Activated T-helper 9 cell treated with anti-CD3 and anti-CD28 coated beads, Interleukin-2, amount 50 U/mL, for 16 hours (primary cell): ENCODE measurements at places on chromosomes 1 and 21.

DNA sequence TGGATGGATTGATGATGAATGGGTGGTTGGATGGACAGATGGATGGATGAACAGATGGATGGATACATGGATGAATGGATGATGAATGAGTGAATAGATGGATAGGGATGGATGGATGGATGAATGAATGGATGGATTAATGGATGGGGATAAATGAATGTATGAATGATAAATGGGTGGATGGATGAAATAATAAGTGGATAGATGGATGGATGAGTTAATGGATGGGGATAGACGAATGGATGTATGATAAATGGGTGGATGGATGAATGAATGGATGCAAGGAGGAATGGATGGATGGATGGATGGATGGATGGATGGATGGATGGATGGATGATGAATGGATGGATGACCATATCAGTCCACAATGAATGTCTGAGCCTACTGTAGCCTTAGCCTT is 381.9 kb downstream of the SETD4 start:
- DNase-seq = no peak

GRCh38 chr1:180177931-180178330 is 23.3 kb downstream of the QSOX1 start:
- no peak for DNase-seq

GRCh38 chr1:36351227-36351977 is 28.0 kb upstream of the EVA1B start:
- DNase-seq = no peak

DNA sequence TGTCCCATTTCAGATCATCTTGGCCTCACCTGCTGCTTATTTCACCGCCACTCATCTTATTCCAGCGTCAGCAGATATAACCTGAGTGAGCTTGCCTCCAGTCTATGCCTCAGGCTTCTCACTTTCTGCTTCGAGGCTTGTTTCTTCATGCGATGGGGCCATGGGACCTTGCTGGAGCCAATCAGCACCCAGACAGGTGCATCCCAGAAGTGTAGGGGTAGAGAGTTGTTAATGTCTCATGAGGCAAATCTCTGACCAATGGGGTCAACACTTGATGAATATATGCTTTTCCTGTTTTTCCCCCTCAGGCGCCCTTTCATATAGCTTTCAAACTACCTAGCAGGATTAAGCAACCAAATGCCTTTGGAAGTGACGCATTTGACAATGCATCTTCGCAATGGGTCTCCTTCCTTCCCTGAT is 935 bp upstream of the YIPF1 start:
- no peak for DNase-seq

- DNase-seq = no peak
Observed at GRCh38 chr1:25109531-25109951, 122.8 kb downstream of the SYF2 start.

DNA sequence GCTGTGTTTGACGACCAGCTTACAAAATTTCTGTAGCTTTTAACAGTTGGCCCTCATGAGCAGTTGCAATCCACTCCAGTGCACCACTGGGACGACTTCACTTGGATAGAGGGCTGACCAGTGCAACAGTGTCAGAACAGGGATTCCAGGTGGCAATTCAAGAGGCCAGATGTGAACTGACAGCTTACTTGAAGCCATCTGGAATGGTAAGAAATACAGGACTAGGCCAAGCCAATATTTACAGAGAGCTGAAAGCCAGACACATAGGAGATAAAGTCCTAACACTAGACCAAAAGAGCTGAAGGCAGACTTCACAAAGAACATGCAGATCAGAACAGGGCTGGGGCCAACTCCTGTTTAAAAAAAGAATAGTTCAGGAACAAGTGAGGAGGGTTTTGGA is 93.5 kb upstream of the NFIA start:
- DNase-seq = no peak

DNA sequence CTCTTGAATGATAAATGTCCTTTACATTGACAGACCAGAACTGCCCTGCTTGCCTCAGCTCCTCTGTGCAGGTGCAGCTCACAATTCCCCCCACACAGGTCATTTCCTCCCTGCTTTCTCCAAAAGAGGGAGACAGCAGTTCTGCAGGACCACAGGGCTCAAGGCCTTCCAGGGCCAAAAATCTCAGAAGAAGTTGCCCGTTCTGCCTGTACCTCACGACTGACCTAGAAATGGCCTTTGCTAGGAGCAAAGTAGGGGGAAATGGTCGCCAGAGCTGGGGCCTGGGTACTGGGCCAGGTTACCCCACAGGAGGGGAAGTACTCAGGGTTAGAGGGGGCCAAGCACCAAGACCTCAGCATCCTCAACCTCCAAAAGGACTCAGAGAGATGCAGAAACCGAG is 11.1 kb downstream of the RNU1-2 start:
- no peak for DNase-seq

GRCh38 chr1:19038096-19038495 is 81.6 kb upstream of the IFFO2 start:
- no peak for DNase-seq

DNA sequence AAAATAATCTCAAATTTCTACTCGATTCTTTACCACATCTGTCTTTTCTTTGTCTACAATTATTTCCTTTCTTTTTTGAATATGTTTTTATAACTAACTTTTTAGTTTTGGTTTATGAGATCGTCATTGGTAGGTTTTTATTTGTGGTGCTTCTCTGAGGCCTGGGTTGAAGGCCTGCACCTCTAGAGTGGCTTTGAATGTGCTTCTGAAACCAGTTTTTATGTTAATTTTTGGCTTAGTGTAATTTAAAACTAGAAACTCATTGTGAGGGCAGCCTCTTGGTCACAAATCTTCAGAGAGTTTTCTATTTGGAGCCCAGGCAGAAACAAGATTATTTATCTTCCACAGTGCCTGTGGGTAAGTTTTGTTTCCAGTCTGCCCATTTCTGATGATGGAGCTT is 187.0 kb downstream of the GPATCH2 start:
- no peak for DNase-seq

GRCh38 chr21:41112740-41113692 is 54.9 kb upstream of the BACE2 start:
- DNase-seq = no peak

GRCh38 chr1:92973203-92973897 is 12.1 kb upstream of the DIPK1A start:
- no peak for DNase-seq

GRCh38 chr1:156594190-156594589 is 2.6 kb downstream of the NAXE start:
- no peak for DNase-seq

- no peak for DNase-seq
Observed at GRCh38 chr1:53370369-53370961, 42.6 kb upstream of the LRP8 start.

DNA sequence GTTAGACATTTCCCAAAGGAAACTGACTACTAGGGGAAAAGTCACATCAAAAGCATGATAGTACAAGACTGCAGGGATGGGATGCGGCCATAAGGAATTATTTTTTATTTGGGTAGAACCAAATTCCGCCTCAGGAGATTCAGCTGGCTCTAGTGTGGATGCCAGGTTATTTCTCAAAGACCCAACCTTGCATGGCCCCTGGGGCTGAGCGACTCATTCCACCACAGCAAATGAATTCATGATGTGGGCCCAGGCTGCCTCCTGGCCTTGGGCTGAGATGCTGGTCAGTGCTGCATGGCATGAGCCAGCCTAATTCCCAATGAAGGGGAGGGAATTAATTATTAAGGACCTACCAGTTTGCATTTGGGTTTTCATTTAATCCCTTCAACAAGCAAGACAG is 11.8 kb downstream of the TMEM35B start:
- no peak for DNase-seq

- DNase-seq = no peak
Observed at GRCh38 chr1:63976006-63976405, 202.2 kb downstream of the ROR1 start.

DNA sequence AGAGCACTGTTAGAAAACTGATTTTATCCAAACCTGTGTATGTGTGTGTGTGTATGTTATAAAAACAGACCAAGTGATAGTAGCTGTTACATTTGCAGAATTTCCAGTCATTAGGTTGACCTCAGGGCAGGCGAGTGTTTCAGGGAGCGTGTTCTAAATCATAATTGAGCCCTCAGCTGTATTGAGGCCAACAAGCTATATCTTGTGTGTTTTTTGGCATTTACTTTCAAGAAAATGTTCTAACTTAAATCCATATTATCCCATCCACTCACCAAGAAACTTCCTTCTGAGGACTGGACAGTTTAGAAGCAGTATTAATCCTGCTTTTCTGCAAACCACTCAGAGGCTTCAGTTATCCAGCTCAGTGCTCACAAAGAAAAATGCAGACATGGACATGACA is 12.0 kb downstream of the DDAH1 start:
- no peak for DNase-seq

- no peak for DNase-seq
Observed at GRCh38 chr1:15305468-15305770, 58.4 kb downstream of the FHAD1 start.

GRCh38 chr1:207992677-207993236 is 81.8 kb upstream of the CD34 start:
- no peak for DNase-seq

GRCh38 chr21:36790616-36791015 is 91.7 kb downstream of the SIM2 start:
- no peak for DNase-seq

GRCh38 chr1:236467327-236467641 is 56.5 kb upstream of the LGALS8 start:
- no peak for DNase-seq

DNA sequence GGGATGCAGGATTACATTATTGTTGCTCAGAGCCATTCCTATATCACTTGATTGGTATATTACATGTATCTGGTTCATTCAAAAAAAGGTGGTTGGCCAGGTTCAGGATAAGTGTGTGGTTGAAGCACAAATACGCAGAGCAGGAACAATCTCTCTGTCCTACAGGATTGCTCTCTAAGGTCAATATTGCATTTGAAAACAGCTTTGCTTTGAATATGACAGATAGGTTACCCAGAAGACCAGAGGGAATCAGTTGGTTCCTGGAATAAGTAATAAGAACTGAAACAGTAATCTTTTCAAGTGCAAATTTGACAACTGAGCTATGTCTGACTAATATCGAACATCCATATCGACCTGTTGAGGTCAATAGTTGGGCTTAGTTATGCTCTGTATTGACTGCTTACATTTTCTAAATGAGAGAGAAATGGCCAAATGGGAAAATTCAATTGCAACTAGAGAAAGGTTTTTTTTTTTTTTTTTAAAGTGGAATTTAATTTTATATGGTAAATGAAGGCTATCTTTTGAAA is 176.8 kb downstream of the ATP6V1G3 start:
- no peak for DNase-seq

DNA sequence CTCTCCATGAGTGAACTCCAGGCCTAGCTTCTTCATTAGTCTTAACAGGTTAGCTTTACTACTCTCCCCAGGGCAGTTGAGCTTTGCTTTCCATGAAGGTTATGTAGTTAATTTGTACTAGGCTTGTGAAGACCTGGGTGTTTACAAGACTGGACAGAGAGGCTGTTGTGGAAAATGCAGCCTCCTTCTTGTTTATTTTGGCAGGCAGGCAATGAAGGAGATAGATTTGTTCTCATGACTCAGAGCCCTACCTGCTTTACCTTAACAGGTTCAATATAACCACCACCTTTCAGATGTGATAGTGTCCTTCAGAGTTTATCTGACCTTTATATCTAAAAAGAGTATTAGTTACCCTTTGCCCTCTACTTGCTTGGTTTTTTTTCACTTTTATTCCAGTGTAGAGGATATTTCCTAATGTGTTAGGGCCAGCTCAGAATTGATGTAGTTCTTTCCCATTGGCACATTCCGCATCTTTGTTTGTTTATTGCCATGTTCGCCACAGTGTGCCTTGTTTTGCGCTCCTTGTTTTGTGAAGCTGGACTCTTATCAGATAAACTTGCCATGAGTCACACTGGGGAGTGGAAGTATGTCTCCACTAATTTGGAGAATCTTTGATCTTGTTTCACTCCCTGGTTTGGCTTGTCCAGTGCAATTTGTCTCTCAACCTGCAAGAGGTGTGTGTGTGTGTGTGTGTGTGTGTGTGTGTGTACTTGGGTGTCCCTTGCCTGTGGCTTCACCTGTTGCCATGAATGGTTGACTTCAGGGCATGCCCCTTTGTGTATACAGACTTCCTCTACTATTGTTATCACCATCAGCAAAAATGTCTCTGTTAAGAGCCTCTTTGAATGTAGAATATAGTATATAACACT is 87.4 kb upstream of the MACF1 start:
- DNase-seq = no peak

- no peak for DNase-seq
Observed at GRCh38 chr1:65105596-65105995, 42.4 kb upstream of the AK4 start.

GRCh38 chr1:150366416-150367296 is 2.7 kb downstream of the RPRD2 start:
- no peak for DNase-seq

DNA sequence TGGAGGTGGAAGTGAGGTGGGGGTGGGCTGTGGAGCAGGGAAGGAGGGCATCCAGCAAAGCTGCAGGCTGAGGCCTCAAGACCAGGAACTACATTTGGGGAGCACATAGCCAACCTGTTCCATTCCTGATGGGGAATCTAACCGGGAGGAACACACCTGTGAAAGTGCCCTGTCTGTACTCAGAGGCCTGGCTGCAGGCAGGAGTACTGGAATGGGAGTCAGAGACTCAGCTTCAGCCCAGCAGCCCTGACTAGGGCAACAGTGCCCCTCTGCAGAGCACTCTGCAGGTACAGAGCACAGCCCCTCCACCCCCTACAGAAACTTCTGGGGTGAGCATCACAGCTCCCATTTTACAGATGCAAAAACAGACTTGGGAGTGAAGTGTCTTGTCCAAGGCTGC is 126.4 kb downstream of the DMRTB1 start:
- DNase-seq = no peak

- no peak for DNase-seq
Observed at GRCh38 chr1:119068427-119068826, 72.0 kb downstream of the WARS2 start.

DNA sequence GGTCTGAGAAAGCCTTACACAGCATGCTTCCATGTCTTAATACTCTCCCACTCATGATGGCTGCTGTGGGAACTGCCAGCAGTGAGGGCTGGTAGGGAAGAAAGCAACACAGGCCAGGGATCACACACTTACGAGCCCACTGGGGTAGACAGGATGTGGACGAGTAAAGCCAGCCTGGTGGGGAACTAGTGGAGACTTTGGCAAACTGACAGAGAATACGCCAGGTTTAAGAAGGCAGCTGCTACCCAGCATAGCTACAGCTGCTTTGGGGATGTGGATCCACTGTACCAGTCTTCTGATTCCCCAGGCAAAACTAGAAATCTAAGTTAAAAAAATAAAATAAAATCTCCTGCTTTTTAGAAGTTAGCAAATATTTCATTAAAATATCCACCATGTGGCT is 664.0 kb downstream of the SMYD3 start:
- DNase-seq = no peak

GRCh38 chr1:248914796-248915381 is 8.9 kb downstream of the PGBD2 start:
- DNase-seq = no peak

DNA sequence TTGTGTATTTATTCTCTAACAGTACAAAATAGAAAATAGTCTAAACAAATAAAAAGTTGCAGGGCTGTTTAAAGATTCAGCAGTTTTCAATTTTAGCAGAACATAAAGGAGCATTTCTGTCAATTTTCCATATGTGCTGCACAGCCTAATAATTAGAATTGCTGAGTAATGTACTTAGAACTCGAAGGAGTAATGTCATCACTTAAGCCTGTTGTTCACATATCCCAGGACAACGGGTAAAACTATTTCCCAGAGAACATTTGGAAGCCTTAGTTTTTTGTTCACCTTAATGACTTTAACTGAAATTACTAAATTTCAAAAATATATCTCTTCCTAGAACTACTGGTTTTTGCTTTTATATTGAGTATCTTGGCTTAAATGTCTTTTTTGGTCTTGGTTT is 81.6 kb downstream of the ZP4 start:
- DNase-seq = no peak

- DNase-seq = peak; percentile 31
Observed at GRCh38 chr1:205344066-205344928, 12.4 kb downstream of the KLHDC8A start.
